CD4-positive, alpha-beta T cell treated with Interferon gamma for 1 hour (primary cell): ENCODE measurements at places on chromosomes 3 and 15.

DNA sequence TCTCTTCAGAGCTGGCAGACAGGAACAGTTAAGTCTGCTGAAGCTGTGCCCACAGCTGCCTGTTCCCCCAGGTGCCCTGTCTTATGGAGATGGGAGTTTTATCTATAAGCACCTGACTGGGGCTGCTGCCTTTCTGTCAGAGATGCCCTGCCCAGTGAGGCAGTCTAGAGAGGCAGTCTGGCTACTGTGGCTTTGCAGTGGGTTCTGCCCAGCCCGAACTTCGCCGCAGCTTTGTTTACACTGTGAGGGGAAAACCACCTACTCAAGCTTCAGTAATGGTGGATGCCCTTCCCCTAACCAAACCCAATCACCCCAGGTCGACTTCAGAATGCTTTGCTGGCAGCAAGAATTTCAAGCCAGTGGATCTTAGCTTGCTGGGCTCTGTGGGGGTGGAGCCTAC, 91.2 kb downstream of the SLC25A26 start:
- DNase-seq, result peak; percentile 40

- DNase-seq, result no peak
These were observed 445.7 kb upstream of the BCHE start for GRCh38 chr3:166282931-166283330.

DNA sequence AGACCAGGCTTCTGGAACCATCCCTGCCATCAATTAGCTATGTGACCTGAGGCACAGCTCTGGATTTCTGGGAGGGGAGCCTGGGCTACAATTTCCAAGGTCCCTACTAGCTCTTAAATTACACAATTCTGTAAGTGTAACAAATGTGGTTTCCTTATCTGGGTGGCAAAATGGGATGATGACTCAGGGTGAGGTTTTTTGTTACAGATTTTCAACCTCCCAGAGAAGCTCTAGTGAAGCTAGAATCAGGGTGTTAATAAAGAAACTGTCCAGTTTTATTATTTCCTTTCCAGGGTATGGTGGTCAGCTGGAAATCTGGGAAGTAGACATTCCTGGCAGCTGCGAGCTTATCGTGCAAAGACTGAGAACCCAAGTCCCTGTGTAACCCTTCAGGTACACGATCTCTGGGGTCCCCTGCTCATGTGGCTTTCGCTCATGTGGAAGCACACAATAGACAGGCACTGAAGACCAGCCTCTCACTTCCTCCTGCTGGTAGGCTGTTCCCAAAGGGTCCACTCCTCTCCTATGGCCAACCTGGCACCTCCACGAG, 7.3 kb downstream of the RAB27A start:
- no peak for DNase-seq

DNA sequence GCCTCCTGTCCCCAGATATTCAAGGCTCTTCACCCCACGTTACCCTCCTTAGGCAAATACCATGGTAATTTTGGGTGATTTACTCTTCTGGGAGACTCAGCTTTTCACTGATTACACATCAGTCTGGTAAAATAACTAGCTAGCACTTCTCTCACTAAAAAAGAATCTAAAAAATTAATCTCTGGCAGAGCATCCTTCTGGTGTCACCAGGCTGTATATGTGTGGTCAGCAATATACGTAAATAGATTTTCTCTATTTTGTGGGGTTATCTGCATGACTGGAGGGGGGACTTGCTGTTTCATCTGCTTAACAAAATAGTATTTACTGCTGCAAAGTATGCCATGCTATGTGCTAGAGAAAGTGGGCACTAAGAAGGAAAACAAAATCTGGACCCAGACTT, 45.1 kb downstream of the LRRC28 start:
- no peak for DNase-seq

DNA sequence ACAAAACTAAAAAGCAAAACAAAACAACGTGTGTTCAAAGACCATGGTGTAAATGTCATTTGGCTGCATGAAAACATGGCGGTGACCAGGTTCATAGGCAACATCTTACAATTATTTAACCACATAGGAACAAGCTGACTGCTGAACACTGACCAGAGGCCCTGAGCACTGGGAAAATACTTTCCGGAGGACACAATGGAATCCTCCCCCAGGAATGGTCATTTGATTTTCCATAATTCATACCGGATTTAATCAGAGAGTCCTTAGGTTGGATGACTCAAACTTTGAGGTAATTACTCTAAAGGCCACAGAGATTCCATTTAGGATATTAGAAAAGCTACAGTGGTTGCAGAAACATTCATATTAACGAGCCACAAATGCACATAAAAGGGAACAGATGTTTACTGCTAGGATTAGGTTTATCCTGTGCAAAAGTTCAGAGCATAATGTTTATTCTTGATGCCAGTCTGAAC, 254.7 kb downstream of the NR1D2 start:
- no peak for DNase-seq

DNA sequence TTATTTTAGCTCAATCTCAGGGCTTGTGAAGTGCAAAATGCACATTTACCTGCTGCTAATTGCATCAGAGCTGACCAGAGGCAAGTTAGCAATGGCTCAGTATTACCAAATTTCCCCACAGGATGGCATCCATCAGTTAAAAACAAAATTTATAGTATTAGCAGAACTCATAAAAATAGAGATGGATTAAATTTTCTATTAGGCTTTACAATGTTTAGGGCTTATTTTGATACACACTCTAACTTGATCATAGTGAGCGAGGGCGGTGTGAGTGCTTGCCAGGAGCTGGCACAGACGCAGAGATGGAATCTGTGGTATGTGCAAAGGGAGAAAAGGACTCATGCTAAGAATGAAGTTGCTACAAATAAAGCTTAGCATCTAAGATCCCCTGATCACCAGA, 241.0 kb downstream of the NSUN3 start:
- DNase-seq, result no peak

GRCh38 chr15:47516972-47517371, 200.3 kb upstream of the SEMA6D start:
- no peak for DNase-seq

DNA sequence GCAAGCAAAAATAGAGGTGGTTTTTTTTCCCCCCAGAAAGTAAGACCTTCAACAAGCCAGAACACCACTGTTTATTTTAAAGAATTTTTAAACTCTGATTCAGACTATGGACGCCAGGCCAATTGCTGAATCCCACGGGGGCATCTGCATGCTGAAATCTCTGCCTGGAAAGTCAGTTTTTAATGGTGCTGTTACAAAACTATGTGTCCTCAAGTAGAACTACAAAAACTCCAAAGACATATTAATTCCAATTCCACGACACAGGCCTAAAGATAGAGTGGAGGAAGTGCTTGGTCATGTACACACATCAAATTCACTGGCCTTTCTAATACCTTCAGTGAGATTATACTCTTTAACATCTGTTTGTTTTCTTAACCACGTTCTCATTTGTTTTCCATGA, 490.5 kb upstream of the NR2F2 start:
- no peak for DNase-seq

DNA sequence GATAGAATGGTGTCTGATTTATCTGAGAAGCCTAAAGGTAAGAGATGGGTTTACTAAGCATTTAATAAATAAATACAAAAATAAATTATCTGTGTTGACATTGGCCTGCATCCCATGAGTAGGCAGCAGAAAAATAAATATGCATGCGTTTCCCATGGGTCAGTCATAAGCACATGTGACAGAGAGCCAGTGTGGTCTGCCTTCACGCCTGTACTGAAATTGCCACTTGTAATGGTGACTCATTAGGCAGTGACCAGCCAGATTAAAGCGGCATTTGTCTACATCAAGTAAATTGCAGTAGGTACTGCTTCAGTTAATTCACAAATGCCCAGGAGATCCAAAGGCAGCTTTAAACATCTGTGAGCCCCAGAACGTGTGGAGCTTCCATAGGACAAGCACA, 399.6 kb downstream of the NAALADL2 start:
- no peak for DNase-seq

GRCh38 chr3:72082776-72083462, 298.0 kb upstream of the PROK2 start:
- DNase-seq, result no peak

DNA sequence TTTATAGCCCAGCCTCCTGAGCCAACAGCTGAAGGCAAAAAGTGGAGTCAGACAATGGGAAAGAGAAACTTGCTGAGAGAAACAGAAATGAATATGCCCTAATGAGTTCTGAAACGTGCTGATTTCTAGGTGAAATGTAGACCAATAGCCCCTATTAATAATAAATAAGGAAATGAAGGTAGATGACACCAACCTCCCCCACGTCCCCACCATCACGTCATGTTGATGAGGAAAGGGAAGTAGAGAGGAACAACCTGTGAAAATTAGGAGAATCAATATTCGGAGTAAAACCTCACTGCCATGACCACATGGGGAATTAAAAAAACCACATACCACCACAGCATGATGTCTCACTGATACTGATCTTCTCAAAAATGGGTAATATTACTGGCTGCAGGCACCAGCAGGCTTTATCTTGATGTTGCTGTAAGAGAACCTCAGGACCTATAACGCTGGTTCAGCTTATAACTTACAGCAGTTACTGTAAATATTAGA, 64.0 kb downstream of the KAT2B start:
- DNase-seq, result peak; percentile 18
